Activated CD4-positive, CD25-positive, alpha-beta regulatory T cell (primary cell): ENCODE measurements at places on chromosomes 3 and 15.

DNA sequence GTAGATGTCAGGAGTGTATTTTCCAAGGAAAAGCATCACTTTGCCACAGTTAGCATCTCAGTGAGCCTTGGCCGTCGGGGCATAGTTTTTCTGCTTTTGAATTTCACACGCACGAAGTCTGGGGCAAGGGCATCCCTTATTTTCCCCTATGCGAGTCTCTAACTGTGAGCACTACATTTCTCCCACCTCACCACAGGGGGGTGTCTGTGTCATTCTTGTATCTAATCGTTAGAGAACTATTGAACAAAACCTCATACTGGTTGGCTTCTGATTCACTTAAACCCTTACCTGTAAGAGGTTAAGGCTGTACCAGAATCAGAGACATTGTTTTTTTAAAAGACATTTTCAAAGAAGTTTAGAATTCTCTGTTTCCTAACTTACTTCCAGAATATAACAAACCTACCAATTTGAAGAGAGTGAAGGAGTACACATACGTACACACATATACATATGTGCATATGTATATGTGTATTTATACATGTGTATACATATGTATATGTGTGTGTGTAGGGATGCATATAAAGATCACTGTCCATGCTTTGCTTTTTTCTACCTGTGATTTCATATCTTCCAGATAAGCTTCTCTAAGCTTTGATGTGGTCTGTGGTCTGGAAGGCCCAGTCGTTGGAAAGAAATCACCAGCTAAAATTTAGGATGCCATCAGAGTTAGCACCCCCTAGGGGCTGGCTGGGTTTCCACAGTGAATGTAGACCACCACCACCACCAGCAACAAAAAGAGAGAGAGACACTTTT is 49.4 kb downstream of the MYZAP start:
- no peak for DNase-seq

GRCh38 chr3:64599651-64600050 is 88.1 kb downstream of the ADAMTS9 start:
- DNase-seq: no peak

GRCh38 chr3:61157414-61157813 is 93.8 kb downstream of the FHIT start:
- DNase-seq: no peak

- DNase-seq: no peak
Observed at GRCh38 chr15:87764461-87765240, 491.9 kb downstream of the NTRK3 start.

DNA sequence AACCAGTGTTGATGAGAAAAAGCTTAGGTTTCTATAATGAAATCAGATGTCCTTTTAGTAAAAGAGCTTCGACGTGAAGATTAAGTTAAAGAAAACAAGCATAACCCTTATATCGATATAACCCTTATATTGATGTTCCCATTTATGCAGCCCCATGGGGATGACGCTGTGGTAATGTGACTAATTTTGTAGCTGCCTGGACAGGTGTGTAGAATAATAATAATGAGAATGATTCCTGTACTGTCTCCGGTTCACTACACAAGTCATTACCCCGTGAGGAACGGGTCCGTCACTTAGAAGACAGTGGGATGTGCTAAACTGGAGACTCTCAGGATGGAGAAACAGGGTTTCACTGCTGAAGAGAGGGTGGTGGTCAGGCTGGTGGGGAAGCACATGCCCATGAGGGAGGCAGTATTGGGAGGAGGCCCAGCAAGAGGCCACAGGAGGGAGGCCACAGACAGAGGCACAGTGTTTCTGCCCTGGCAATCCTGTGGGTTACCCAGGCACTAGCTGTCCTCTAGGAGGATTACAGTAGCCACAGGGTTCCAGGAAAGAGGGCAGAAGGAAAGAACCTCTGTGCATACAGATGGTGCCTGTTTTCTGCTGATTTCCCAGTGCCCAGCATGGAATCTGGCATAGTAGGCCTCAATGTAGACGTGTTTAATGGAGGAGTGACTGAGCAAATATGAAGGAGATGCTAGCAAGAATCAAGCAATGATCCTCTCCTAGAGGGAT is 191.1 kb upstream of the TSC22D2 start:
- no peak for DNase-seq

GRCh38 chr3:120092474-120092873 is 1.8 kb downstream of the GSK3B start:
- DNase-seq: no peak

- no peak for DNase-seq
Observed at GRCh38 chr3:109023656-109024254, 70.1 kb upstream of the GUCA1C start.

DNA sequence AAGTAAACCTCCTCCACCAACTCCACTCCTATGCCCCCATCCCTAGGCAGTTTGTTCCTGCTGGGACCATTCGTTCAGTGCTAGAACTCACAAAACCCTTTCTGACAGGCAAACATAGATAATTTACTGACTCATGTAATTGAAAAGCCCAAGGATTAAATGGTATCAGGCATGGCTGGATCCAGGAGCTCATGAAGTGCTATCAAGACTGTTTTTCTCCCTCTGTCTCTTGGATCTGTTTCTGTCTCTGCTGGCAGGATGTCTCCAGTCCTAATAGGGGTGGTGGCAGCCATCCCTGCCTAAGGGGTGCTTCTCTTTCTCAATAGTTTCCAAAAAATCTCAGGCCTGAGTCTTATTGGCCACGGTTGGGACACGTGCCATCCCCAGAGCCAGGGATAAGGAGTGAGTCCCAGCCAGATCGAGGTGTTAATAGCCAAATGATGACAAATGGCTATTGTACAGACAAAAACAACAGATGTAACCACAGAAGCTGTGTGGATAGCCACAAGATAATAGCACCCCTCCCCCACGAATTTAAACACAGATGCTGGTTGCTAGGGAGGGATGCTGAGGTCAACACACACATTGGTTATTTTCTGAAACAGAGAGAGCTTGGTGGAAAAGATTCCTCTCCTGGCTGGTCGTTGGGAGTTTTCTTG is 168.6 kb downstream of the SHQ1 start:
- DNase-seq: no peak

GRCh38 chr15:32870240-32871033 is 152.6 kb downstream of the GREM1 start:
- DNase-seq: no peak

DNA sequence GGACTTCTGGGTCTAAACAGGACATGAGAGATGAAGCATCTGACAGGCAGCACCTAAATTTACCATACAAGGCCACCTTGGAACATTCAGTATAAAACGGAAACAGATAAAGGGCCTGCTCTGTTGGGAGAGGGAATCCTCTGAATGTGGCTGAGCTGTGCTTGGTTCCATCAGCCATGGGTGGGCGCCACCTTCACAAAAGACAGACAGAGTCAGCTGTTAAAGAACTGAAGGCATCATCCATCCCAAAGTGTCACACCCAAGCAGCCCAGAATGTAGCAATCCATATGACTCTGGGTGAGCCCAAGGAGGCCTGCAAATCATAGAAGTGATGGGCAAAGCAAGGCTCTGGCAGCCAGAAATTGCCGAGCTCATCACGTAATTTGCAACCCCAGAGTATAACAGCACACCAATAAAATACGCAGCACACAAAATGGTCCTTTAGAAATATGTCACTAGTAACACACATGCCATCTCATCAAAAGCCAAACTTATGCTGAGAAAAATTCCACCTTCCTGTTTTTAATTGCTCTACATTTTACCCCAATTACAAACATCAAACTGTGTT is 24.8 kb upstream of the RBP1 start:
- no peak for DNase-seq

GRCh38 chr15:63982381-63982854 is 63.9 kb downstream of the DAPK2 start:
- no peak for DNase-seq

- no peak for DNase-seq
Observed at GRCh38 chr3:114411811-114412803, 118.3 kb downstream of the TIGIT start.

DNA sequence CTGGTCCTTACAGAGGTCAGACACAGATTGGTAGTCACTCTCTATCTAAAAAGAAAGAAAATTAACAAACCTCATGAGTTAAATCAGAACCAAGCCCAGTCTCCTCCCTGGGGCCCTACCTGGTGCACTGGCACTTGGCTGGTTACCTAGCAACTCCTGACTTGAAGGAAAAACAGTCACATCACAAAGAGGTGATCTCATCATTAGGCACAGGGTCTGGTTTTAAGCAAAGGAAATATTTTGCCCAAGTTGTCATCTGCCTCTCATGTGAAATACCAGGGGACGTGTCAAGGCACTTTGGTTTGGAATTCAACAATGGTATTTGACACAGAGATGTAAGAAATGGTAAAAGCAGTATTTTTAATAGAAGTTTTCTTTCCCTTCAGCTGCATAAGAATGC is 47.7 kb upstream of the FMN1 start:
- DNase-seq: no peak

GRCh38 chr3:113055201-113055600 is 64.4 kb downstream of the GTPBP8 start:
- DNase-seq: no peak

DNA sequence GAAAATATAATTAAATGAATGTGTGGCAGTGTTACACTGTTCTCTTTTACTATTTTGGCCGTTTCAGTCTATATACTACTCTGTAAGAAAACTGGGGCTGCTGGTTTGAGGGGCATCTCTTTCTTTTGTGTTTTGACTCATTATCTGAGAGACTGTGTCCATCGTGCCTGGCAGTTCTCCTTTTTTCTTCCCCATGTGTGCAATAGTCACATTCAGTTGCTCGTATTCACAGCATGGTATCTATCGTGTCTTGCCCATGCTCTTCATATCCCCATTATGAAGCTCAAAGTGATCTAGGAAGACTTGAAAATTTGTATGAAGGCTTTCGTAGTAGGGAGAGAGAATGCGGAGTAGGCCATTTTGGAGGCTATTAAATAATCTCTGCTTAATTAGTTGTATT is 29.8 kb upstream of the FAH start:
- DNase-seq: no peak

DNA sequence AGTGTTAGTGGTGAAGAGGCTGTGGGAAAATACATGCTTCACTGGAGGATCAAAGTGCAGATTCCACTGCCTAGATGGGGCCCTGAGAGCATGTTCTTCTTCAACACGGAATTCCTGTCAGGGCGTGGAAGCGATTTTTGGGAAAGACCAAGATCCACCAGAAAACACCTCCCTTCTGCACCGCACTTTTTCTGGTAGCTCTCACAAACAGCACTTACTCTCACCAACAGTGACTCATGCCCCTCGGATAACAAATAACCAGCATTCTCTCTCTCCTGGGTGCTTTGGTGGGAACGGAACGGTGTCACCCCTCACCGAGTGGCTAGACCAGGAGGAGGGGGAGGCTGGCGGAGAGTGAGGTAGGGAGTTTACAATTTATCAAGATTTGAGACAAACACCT is 40.1 kb downstream of the ADAMTSL3 start:
- no peak for DNase-seq

DNA sequence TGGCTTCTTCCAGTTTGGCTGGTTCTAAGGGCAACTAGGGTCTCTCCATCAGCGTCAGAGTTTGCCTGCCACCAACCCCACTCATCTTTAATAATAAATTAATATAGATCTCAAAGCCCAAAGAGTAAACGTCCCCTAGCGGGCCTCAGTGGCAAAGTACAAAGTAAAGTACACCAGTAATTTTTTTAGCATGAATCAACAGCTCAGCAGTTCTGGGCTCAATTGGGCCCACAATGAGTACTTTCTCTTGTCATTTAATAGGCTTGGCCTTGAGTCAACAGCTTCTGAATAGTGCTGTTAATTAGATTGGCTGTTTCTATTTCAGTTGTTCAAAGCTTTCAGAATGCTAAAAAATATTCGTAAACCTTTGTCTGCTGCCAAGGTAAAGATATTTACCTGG is 89.0 kb upstream of the PFN2 start:
- no peak for DNase-seq

DNA sequence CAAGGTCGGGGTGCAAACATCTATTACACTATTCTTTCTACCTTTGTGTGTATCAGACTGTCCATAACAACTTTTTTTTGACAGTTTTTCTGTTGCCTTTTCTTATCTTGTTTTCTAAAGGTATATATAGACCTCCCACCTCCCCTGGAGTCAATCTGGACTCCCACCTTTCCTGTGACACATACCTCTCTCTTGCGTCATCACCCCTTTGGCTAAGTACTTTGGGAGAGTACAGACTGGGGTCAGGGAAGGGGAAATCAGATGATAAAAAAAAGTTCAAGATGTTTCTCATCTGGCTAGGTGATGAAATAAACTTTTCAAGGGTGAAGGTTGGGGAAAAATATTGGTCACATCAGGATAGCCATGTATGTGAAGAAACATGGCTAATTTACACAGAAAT is 17.2 kb downstream of the TSPAN3 start:
- no peak for DNase-seq

DNA sequence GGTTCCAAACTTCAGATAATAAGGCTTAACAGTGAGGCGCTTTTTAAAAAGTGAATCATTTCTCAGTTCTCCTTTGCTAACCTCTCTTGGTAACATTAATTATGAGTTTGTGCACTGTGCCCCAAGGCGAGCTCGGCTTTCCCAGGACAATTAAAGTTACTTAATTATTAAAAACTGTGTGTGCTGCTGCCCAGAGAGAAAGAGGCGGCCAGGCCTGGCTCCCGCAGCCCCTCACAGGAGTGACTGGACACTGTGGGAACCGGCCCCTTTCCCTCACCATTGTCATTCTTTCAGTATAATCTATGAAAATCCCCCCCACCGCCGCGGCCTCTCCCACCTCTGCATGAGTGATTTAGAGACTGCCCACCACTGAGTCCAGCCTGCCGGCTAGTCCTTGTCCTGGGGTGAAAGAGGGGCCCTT is 43.1 kb upstream of the HES1 start:
- no peak for DNase-seq

DNA sequence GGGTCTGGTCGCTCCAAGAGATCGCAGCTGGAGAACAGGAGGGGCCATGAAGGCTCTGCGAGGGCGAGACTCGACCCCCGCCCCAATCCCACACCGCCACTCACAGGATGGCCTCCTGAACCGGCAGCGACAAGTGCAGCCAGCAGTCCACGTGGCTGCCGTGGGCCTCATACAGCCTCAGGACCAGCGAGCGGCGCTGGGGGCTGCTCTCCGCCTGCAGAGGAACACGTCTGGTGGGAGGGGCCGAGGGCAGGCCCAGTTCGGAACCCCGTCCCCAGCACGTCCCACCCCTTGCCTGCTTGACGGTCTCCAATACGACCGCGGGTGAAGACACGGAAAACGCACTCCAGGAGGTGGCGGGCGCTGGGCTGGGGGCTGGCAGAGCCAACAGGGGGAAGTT is 9.2 kb downstream of the NEIL1 start:
- DNase-seq: no peak

- no peak for DNase-seq
Observed at GRCh38 chr15:88238618-88239430, 17.7 kb downstream of the NTRK3 start.

GRCh38 chr3:197458179-197458707 is 97.5 kb downstream of the BDH1 start:
- no peak for DNase-seq

DNA sequence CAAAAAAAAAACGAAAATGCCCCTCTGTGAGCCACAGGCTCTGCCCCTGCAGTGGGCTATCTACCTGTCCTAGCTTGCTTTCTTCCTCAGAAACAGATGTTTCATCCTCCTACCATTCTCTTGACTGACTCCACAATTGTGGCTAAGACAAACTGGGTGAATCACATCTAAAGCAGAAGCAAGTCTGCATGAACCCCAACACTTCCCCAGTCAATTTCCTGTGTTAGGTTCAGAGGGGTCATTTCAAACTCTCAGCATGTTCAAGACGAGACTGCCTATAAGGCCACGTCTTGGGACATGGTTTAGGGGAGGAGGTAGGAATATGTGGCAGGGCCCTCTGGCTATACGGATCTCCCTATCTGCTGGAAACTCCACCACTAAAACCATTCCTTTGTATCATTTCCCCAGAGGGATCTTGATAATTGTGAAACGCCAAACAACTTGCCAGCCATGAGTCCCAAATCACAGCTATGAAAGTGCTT is 28.6 kb upstream of the ANKDD1A start:
- no peak for DNase-seq

- no peak for DNase-seq
Observed at GRCh38 chr3:171190668-171191067, 164.1 kb upstream of the SLC2A2 start.
